ENCODE measurements at places on chromosomes 13 and 19. TPM values are rescaled to one million over a fixed set of nuclear protein-coding genes. Genes with fewer than 3 reads are reported as not detected.

Gene ZNF560
- not detected for total RNA-seq

Gene SERPINE3
- 9.9 TPM for total RNA-seq

Gene REX1BD
- 46.2 TPM for total RNA-seq

Gene UQCR11
- 21.9 TPM for total RNA-seq

Gene SULT2B1
- total RNA-seq, result 1.1 TPM

Gene C19orf38
- 5.6 TPM for total RNA-seq

Gene RNF17
- total RNA-seq, result 0.16 TPM

Gene ADGRE1
- 2.1 TPM for total RNA-seq

Gene PSG1
- total RNA-seq, result not detected
